ENCODE measurements at places on chromosomes 1 and 21.

- no peak for DNase-seq
Measured at GRCh38 chr1:69295265-69295664, 272.5 kb upstream of the LRRC7 start.

DNA sequence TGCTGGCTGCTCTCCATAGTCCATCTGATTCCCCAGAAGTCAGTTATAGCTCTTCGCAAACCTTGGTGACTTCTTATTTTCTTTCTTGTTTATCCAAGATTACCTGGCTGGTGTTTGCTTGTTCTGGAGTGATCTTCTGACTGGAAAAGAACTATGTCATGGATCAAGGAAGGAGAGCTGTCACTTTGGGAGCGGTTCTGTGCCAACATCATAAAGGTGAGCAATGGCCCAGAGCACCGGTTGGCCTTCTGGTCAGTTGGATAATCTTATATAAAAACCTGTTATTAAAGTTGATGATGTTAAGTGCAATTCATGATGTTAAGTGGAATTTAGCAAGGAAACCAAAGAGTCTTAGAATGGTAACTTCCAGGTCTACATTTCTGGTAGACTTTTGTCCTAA, 672 bp downstream of the DHDDS start:
- DNase-seq: no peak

DNA sequence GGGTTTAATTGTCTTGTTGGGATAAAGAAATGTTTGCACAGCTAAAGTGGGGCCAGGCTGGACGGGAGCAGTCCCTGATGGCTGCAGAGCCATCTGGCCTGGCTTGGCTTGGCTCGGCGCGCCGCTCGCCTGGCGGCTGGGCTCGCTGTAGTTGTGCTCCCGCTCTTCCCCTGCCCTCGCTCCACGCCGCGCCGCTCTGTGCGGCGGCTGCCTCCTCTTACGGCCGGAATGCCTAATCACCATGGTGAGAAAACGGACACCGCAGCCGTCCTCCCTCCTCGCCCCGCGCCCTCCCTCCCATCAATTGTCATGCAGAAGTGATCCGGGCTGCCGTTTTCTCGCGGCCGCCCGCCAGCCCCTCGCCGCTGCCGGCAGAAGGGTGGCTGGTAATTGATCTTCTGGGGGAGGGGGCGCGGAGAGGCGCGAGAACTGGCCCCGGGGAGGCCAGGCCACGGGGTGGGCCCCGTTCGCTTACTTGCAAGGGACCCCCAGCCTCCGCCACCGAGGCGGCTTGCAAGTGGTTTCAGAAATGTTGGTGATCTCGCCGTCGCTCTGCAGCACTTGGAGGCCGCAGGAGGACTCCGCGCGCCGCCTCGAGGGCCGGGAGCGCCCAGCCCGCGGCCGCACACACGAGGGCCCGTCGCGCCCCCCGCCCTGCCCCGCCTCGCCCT, 12.4 kb downstream of the RNF220 start:
- DNase-seq: no peak

- DNase-seq: no peak
Measured at GRCh38 chr1:115475901-115476300, 137.9 kb upstream of the NGF start.

DNA sequence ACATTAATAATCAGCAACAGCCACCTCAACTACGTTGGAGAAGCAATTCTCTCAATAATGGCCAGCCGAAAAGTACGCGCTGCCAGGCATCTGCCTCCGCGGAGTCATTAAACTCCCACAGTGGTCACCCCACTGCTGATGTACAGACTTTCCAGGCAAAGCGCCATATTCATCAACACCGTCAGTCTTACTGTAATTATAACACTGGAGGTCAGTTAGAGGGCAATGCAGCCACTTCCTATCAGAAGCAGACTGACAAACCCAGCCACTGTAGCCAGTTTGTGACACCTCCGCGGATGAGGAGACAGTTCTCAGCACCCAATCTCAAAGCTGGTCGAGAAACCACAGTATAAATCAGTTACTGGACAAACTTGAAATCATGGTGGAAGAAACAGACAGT, 93.9 kb downstream of the KIF1B start:
- DNase-seq: no peak

DNA sequence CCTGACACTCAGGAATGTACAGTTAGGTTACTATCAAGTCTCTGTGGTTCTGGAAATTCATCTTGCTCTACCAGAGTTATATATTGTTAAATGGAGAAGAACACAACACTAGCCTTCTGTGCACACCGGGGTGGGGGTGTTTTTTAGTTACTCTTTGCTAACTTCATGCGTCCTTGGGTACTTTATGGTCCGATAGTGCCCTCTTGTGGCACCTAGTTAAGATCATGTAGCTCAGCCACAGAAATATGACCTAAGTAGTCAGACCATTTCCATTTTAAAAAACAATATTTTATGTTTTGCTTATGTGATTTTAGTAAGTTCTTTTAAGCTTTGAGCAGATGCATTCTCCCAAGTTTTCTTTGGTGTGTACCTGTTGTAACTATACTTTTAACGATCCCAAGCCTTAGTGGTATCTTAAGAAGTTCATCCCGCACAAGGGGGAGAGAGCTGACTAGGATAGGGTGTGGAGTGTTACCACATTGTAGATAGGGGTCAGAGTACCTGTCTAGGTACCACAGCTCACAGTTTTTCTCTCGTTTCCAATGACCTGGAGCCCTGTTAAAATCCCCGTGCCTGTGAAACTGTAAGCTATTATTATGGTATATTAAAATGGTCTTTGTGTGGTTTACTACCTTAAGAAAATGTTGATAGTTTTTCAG, 20.6 kb upstream of the SH3D21 start:
- DNase-seq: peak; percentile 26

DNA sequence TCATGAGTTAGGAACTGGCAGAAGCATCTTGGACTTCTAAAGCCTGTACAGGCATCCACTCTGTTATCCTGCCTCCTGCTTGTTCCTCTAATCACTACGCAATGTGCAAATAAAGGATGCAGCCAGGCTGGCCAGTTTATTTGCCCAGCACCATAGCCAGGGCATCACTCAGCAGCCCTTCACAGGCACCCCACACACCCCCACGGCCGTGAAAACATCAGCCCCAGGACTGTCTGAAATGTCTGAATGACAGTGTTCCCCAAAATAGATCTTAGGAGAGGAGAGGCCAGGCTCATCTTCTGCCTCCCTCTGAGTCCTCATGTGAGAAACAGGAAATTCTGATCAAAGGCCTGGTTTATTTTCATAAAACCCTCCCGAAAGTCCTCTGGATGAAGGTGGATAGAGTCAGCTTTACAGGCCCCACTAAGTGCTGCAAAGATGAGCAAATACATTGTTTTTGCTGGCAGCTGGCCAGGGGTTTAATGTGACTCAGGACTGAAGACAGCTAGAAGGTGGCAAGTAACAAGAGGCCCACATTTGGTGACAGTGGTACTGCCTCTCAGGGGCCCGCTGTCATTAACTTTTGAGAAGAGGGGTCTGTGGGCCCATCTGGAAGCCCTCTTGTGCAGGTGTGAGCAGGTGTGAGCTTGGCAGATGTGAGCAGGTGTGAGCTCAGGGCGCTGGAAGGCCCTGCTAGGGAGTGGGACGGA, 32.9 kb downstream of the GRHL3 start:
- DNase-seq: no peak

GRCh38 chr1:22896184-22896583, 76.5 kb downstream of the LACTBL1 start:
- DNase-seq: no peak

DNA sequence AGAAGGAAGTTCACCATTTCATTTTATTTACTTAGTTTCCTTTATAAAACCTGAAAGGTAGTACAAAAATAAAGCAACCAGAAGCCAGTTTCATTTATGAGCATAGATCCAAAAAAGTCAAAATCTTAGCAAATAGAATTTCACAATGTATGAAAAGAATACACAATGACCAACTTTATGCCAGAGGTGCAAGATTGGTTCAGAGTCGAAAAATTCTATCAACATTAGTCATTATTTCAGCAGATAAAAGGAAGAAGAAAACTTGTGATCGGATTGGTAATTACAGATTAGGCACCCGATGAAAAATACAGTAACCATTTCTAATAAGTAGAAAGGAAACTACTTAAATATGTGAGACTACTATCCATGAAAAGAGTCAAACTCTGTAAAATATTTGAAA, 89.1 kb downstream of the ITSN1 start:
- DNase-seq: no peak

- no peak for DNase-seq
Measured at GRCh38 chr1:247047702-247048101, 30.9 kb downstream of the ZNF670 start.

- peak; percentile 51 for DNase-seq
Measured at GRCh38 chr1:160083968-160084770, 2.8 kb downstream of the KCNJ9 start.

DNA sequence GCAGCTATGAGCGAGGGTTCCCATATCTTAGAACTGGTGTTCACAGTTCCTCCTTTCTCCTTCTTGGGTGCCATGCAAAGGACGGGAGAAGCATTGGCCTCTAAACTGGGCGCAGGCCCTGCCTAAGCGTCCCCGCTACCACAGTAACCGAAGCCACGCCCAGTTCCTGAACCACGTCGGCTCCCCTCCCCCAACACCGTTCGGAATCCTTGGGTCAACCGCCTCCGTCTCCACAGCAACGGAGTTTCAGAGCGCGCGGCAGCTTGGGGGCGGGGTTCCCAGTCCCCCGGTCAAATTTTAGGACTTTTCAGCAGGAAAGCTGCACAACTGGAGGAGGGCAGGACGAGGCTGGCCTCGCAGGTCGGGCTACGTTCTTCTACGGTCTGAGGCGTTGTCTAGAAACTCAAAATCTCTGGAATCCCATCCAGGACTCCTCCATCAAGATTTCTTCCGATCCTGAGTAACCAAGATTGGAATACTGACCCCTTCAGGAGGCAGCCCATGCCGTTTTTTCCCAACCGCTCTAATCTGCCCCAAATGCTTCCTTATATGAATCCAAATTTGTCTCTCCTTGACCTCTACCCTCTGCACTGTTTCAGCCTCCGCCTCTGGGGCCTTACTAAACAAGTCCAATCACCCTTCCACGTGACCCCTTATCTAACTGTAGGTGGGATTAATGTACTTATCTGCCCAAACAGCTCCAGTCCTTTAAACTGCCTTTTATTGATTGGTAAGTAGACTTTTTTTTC, at the start of gene SPAG17:
SPAG17 (minus strand) TSS at position 145 of the 749 bp plus-strand sequence; CDS start at position 74, 71 bp downstream.
- DNase-seq: no peak

DNA sequence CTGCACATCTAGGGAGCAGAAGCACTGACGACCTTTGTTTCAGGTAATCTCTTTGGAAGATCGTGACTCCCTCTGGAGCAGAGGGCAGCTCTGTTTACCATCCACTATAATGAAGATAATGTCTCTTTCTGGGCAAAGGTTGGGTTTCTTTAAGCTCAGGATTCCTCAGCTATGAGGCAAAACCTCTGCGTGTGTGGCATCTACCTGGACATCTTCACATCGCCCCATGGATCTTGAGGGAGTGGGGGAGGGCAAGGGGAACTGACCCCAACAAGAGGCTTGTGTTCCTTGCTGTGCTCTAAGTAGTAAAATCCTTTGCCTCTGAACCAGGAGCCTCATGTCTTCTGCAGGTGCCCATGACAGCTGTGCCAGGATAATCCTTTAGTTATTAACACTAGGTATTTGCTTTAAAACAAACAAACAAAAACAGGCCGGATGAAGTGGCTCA, 19.6 kb downstream of the SPATA45 start:
- DNase-seq: no peak

- DNase-seq: no peak
Measured at GRCh38 chr1:40901886-40902852, 40.0 kb upstream of the CITED4 start.

GRCh38 chr1:110404401-110404800, 3.1 kb downstream of the LAMTOR5 start:
- no peak for DNase-seq

DNA sequence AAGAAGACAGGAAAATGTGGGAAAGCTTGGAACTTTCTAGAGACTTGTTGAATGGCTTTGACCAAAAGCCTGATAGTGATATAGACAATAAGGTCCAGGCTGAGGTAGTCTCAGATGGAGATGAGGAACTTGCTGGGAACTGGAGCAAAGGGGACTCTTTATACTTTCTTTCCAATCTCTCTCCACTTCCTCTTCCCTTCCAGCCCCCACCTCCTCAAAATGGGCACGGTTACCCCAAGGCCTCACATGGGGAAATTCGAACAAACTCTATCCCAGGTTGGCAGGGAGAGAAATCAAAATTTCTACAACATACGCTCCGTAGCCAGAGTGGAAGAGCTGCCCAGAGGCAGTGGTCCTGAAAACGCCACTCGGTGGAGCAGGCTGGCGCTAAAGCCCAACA, 15.2 kb downstream of the PPT1 start:
- DNase-seq: no peak

DNA sequence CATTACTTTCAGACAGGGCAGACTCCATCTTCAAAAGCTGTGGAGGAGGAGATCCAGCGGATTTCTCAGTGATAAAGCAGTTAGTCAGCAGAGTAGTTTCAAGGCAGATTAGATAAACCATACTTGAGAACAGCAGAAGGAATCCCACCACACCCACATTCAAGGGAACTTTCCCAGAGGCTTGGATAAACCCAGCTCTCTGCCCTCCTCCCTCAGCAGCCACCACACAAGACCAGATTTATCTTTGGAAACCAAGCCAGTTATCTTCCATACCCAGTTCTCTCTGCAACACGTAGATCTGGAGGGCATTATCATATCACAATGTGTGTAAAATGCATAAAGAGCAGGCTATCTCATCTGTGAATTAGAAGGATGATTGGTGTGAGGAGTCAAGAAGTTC, 40.2 kb downstream of the GFI1 start:
- no peak for DNase-seq

GRCh38 chr1:9249534-9250410, 15.2 kb downstream of the H6PD start:
- DNase-seq: no peak

GRCh38 chr1:43636006-43636641, 13.8 kb upstream of the KDM4A start:
- DNase-seq: no peak

DNA sequence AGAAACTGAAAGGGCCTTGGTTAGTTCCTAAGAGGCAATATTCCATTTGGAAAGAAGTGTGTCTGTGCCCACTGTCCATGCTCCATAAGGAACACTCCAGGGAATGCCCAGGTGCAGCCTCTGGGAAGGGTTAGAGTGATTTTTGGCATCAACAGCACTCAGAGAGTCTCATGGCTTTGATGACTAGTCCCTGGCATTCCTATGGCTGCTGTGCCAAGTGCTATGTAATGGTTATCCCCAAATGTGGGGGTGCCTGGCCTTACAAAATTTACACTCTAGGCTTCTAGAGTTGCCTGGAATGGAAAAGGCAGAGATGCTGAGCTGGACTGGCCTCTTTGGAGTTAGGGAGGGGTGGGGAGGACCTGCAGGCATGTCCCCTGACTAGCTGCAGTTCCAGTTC, 75.0 kb upstream of the BCAR3 start:
- DNase-seq: no peak

- DNase-seq: no peak
Measured at GRCh38 chr1:179366093-179366800, 476 bp downstream of the AXDND1 start.

DNA sequence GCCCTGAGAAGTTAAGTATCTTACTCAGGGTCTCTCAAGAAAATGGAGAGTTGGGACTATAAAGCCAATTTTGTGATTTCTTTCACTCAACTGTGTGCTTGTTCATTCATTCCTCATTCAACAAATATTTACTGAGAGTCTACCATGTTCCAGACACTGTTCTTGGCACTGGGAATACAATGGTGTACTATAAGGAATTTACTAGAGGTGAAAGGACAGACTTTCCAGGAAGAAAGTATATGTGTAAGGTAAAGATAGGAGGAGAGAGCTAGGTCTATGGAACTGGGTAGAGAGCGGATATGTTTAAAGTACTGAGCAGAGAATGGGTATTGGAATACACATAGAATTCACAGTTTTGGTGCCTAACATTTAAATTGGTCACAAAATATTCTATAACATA, 42.3 kb downstream of the ZNHIT6 start:
- DNase-seq: no peak
